Occipital lobe (tissue), 3 donors: ENCODE measurements at places on chromosomes 7 and 10.

DNA sequence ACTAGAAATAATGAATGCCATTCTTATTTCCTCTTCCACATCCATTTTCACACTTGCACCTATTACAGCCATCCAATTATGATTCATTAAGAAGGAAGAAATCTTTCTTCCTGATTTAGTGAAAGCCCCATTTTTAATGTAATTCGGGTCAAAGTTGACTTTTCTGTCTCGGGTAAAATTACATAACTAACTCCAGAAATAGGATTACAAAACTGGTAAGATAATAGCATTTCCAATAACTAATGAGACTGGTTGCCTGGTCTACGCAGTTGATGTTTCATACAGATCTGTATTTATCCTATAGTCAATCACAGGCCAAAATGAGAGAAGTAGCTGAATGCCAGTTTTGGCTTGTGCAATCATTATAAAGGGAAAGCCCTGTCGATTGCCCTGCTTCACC, 651.5 kb upstream of the NRP1 start:
- DNase-seq = no peak

DNA sequence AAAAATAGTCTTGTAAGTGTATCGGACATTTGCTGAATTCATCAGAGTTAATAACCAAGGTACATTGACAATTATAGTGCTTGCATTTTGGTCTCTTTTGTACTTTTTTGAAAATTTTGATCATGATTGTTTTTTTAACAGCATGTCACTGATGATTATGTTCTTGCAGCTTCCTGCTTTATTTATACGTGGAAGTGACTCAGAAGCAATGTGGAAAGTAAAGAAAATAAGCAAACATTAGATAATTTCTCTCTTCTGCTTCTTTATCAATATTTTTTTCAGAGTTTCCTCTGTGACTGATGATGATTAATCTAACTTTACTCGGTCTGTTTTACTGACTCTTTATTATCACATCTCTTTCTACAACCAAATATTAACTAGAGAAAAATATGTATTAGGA, 1351.9 kb downstream of the REEP3 start:
- DNase-seq = no peak

- DNase-seq = no peak
Observed at GRCh38 chr10:1646332-1646731, 91.0 kb downstream of the ADARB2 start.

DNA sequence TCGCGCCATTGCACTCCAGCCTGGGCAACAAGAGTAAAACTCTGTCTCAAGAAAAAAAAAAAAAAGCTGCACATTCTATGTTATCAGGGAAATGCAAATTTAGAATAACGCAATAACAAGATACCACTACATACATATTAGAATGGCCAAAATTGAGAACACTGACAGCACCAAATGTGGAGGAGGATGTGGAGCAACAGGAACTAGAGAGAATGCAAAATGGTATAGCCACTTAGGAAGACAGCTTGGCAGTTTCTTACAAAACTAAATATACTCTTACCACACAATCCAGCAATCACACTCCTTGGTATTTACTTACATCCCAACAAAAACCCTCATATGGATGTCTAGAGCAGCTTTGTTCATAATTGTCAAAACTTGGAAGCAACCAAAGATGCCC, 76.8 kb downstream of the ALOX5 start:
- no peak for DNase-seq

- DNase-seq = no peak
Observed at GRCh38 chr10:3999642-4000041, 214.6 kb upstream of the KLF6 start.

DNA sequence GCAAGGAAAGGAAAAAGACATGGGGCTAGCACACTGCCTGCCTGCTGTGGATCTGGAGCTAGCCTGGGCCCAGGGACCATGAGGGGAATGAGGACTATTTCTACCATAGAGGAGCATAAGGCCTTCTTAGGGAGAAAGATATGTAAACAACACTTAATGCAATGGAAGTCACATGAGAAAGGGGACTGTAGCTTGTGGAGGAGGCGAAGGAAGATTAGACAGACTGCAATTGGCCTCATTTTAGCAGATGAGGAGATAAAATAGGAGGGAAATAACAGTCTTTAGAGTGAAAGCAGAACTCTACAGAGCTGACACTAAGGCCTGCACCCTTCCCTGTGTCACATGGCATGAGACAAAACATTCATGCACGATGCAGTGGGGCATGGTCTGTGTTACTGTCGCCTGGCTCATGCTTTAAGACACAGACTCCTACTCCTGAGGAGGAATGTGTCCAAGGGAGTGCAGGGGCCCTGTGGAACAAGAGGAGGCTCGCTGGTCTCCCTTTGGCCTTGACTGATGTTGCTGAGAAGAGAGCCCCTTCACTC, 829.3 kb upstream of the IGFBP3 start:
- no peak for DNase-seq

DNA sequence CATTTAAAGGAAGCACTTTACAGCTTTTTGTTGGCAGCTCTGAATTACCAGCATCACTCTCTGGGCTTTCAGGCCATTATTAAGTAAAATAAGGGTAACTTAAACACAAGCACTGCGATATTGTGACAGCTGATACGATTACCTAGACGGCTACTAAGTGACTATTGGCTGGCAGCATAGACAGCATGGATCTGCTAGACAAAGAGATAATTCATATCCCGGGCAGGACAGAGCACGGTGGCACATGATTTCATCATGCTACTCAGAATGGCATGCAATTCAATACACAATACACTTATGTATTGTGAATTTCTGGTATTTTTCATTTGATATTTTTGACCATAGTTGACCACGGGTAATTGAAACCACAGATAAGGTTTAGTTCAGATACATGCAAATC, 522.0 kb upstream of the LRRN3 start:
- DNase-seq = no peak

DNA sequence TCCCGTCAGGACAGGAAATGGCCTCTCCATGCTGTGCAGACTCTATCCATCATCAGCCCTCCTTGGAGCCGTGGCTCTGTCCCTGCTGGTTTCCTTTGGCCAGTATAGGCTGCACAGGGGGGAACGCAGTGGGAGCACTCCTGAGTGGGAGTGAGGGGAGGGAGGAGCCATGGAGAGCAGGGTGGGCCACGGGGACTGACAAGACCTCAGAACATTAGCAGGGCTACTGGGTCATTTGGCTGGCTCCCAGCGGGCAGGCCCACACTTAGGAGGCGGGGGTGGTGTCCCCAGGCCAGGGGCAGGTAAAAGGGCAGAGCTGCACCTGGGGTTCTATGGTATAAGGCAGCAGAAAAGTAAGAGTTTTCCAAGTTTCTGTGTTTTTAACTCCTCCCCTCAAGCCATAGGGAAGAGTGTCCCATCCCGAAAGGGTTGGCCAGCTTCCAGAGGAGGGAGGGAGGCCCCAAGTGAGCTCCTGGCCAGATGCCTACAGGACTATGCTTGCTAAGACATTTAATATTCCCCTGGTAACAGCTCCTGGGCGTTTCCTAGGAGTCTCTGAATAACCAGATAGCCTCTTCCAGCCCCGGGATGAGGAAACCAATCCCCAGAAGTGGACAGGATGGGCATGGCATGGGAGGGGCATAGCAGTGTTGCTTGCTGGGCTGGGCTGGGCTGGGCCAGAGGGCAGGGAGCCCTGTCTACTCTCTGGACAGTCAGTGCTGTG, 5.5 kb upstream of the OPN4 start:
- DNase-seq = no peak

DNA sequence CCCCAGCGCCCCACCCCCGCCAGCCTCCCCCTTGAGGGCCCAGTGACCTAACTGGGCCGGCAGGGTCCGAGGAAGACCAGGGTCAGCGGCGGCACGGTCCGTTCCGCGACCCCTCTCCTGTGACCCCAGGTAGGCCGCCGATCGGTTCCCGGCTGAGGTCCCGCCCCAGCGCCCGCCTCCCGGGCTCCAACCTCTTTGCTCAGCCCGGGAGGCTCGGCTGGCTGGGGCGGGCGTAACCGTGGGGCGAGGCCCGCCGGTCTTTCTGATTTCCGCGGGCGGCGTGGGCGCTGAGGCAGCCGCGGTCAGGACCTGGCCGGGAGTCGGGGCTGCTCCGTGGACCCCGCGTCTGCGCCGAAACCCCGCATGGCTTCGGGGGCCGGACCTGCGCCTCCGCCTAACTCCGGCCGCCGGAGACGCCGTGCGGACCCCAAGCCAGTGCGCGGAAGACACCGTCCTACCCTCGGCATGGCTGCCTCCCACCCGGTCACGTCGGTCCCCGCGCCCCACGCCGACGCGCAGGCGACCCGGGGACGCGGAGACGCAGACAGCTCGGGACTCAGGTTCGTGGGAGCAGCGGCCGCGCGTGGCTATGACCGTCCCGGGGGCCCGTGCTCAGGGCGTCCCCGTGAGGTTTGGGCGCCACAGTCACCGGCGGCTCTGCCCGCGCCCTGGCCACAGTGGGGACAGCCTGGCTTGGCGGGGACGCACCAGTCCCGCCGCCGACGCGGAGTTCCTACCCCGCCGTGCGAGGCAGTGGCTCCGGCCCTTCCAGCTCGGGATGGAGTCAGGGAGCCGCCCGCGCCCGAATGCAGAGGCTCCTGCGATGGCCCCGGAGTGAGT, 1.0 kb upstream of the VENTX start:
- no peak for DNase-seq

GRCh38 chr10:45204954-45205775, 110.2 kb downstream of the OR13A1 start:
- no peak for DNase-seq

DNA sequence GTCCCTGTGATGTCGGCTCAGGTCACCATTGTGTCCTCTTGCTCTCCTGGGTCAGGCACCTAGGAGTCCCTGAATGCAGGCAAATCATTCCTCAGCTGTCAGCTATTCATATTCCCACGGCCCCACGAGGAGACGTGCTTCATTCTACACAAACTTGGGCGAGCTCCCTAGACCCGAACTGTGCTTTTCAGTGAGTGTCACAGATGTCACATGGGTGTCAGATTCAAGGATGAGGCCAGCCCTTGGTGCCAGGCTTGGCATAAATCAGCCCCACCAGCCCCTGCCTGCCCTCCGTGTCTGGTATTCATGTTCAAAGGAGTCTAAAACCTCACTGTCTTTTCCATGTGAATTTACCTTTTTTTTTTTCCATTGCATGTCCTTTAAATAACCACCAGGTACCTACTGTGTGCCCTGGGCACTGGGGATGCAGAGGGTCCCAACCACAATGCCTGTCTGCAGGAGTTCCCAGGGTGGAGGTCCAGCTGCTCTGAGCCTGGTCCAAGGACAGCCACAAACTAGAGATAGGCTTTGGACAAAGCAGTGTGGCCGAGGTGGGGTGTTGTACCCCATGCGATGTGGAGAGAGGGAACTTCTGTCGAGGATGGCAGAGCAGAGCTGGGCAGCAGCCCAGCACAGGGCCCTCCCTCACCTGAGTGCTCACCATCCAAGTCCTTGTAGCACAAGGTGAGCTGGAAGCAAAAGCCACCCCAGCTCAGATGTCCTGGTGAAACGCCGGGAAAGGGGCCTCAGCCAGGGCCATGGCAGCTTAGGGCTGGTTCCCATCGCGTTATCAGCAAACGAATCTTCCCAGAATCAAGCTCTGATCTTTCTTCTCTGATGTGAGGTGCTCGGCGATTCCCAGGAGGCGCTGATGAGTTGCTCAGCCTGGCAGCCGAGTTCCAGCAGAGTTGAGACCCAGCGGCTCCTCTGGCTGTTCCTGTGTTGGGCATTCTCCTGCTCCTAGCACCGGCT, 611.9 kb downstream of the PTPRN2 start:
- no peak for DNase-seq

- DNase-seq = no peak
Observed at GRCh38 chr10:62978482-62978881, 154.6 kb upstream of the NRBF2 start.

- no peak for DNase-seq
Observed at GRCh38 chr10:61944410-61945147, 43.1 kb downstream of the ARID5B start.

DNA sequence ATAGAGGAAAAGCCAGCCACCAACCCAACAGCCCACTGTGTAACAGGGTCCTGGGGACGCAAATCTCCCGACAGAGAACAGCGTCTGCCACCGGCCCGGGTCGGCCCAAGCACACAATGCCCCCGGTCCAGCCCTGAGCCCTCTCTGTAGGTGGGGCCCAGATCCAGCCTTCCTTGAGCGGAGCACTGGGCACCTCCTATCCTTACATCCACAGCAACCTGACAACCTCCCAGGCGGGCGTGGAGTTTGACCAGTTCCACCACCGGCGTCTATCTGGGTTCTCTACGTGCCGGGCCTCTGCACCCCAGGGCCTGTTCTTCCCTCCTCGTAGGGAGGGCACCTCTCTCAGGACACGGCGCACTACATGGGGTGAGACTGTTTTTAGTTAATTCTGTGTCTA, 109.0 kb downstream of the CYTH3 start:
- no peak for DNase-seq

DNA sequence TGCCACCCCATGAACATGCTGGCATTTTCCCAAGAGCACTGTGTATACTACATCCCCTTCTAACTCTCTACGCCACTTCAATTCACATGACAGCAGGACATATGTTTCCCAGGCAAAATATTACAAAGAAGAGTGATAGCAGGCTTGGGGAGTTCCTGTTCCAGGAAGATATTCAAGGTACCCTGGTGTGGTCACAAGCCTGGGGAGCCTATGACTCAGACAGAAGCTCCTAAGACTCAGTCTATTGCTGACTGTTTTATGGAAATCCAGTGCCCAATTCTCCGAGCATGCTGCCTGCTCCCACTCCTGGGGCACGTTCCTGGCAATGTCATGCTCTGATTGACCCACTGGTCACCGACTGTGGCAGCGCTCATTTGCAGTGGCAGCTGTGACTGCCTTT, 23.5 kb upstream of the ABLIM1 start:
- DNase-seq = no peak

- no peak for DNase-seq
Observed at GRCh38 chr7:90563286-90563685, 32.8 kb upstream of the CDK14 start.

- no peak for DNase-seq
Observed at GRCh38 chr10:7980196-7980595, 74.3 kb upstream of the GATA3 start.

DNA sequence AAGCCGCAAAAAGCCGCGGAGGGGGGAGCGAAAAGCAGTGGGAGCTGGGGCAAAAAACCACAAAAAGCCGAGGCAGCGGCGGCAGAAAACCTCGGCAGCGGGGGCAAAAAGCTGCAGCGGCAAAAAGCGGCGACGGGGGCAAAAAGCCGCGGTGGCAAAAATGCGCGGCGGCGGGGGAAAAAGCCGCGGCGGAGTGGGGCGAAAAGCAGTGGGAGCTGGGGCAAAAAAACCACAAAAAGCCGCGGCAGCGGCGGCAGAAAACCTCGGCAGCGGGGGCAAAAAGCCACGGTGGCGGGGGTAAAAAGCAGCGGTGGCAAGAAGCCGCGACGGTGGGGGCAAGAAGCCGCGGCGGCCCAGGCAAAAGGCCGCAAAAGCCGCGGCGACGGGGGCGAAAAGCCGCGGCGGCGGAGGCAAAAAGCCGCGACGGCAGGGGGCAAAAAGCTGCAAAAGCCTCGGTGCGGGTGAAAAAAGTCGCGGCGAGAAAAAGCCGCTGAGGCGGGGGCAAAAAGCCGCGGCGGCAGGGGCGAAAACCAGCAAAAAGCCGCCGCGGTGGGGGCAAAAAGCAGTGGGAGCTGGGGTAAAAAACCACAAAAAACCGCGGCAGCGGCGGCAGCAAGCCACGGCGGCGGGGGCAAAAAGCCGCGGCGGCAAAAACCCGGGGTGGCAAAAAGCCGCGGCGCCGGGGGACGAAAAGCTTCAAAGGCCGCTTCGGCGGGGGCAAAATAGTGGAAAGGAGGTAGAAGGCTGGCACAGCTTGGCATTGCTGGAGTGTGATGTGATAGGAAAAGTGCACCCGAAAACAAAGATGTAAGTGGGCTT, 135.9 kb downstream of the ZNF92 start:
- no peak for DNase-seq
